ENCODE measurements at places on chromosomes 13 and 19.
A peak's percentile ranks its signal among the peaks of the same experiment; 100 is the strongest.

DNA sequence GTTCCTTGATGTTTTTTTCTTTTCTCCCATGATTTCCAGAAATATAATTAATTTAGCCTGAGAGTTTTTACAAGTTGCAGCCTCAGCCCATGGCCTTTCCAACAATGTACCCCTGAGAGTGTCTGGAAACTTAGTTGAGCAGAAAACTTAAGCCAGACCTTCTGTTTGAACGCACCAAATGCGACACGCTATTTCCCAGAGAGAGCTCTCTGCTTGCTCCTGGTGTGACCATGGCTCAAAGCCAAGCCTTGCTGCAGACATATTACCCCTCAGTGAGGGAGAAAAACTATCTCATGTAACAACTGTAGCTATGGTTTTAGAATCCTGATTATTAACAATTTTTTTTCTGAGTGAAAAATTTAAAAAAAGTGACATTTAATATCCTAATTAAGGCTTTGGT lies 1204.5 kb upstream of the SLC10A2 start:
- no peak for DNase-seq

GRCh38 chr13:94419925-94420305 lies 59.6 kb downstream of the DCT start:
- no peak for DNase-seq

- peak; percentile 84 for DNase-seq
Observed at GRCh38 chr19:41376241-41376997, at the start of gene TMEM91. Gene TMEM91 (plus strand): TSS chr19:41376533. CDS start chr19:41378310, 1,777 bp downstream.

- no peak for DNase-seq
Observed at GRCh38 chr13:77896977-77897376, 21.7 kb downstream of the EDNRB start.

DNA sequence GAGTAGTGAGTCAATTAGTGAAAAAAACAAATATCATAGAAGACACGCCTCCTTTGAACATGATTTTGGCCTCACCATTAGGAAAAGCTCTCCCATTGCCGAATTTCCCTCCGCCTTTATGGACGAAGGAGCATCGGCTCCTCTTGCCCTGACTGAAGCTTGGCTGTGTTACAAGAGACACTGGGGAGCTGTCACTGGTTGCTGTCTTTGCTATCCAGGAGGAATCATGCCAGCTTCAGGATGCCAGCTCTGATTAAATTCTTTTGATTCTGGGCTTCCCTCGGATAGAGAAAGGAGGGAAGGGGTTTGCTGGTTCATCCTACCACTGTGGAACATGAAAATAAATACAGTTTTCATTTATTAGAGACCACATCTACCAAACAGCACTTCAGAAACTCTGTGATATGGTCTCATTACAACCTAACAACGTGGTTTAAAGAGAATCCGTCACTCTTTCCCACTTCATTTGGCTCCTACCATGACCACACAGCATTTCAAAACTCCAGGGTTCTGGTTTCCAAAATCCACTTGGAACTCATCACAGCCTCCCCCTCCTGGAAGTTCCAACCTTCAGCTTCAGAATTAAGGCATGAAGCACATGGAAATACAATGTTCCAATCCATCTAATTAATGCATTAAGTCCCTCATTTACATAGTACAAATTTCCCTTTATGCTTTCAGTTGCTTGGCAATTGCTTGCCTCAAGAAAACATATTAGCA lies 446.0 kb downstream of the EFNB2 start:
- no peak for DNase-seq

DNA sequence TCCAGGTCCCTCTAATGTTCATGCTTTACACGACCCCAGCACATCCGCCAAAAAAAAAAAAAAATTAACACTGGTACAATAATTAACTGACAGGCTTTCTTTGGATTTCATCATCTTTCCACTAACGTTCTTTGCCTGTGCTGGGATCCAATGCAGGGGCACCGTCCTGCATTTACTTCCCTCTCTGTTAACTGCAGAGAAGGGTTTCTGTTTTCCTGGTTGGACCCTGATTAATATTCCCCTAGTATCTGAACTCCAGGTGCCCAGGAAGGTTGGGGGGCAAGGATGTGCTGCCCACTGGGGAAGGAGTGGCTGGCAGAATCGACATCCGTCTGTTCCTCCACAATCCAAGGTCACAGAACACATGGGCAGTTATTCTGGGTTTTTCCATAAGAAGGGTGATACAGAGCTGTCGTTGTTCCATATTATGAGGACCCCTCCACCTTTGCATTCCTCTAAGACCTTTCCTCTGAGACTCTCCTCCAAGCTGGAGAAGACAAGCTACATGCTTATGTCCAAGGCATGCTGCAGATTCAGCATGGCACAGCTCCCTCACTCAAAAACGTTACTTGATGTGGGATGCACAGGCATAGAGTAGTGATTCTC lies 4.5 kb upstream of the LAIR1 start:
- DNase-seq: no peak

GRCh38 chr19:10501971-10502523 lies 1.1 kb downstream of the KEAP1 start:
- DNase-seq: peak; percentile 90
